ENCODE measurements at places on chromosomes 4 and X.
A peak's percentile ranks its signal among the peaks of the same experiment; 100 is the strongest.

DNA sequence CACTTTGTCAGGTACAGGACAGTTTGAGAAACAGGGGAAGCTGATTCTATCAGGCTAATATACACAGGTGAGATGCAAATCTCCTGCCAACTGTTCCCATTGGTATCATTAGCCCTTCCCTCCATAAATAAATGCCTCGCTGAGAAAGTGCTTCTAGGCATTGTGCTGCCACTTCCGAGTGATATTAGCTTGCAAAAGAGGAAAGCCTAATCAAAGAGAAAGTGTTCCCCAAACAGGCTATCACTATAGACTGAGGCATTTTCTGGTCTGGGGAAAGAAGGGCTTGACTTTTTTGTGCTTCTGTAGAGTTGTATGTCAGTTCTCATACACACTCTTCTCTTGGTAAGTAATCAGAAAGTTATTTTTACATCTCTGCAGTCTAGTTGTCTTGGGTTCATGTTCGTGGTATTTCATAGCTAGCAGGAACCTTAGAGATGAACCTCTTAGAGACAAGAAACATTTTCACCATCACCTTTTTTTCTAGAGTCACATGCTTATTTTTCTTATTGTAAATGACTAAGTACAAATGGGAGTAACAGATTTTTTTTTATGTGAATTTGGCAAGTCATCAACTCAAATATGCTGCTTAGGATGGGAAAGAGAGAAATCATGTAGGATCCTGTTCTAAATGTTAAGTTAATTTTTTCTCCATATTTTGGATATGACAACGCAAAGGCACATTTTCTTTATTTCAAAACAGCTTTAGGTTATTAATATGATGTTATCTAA is 1009.8 kb downstream of the ADGRL3 start:
- no peak for DNase-seq

- DNase-seq = no peak
These were observed 54.6 kb upstream of the LDB2 start for GRCh38 chr4:16952896-16953630.

DNA sequence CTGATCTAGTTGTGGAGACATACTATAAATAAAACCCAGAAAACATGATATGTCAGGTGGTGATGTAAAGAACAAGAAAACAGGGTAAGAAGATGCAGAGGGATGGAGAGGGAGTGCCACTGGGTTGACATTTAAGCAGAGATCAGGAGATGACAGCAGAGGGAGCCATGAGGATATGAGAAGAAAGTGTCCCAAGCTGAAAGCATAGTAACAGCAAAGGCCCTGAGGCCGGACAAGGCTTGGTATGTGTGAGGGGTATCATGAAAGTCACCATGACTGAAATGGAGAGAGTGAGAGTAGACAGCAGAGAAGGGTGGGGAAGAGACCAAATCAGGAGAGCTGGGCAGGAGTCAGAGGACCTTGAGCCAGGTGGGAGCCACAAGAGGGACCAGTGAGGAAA is 3.4 kb downstream of the GPKOW start:
- no peak for DNase-seq

- no peak for DNase-seq
These were observed 817.3 kb downstream of the TRIML1 start for GRCh38 chr4:188956566-188956965.

DNA sequence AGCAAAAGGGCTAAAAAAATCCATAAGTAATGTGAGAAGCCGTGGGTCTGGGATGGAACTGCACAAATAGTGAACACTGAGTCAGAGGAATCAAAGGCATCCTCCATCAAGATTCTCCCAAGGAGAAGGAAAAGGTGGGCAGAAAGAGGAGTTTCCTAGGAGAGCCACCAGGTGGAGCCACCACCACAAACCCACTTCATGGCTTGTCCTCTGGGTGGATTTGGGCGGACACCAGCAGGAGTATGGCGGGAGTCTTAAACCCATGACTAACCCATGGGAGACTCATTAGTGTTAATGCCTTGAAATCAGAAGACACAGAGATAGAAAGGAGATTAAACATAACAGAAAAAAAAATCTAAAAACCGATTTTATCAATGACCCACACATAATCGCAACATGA is 147.7 kb downstream of the SH3KBP1 start:
- DNase-seq = peak; percentile 52

GRCh38 chr4:19030048-19030447 is 1008.5 kb upstream of the LCORL start:
- DNase-seq = no peak

DNA sequence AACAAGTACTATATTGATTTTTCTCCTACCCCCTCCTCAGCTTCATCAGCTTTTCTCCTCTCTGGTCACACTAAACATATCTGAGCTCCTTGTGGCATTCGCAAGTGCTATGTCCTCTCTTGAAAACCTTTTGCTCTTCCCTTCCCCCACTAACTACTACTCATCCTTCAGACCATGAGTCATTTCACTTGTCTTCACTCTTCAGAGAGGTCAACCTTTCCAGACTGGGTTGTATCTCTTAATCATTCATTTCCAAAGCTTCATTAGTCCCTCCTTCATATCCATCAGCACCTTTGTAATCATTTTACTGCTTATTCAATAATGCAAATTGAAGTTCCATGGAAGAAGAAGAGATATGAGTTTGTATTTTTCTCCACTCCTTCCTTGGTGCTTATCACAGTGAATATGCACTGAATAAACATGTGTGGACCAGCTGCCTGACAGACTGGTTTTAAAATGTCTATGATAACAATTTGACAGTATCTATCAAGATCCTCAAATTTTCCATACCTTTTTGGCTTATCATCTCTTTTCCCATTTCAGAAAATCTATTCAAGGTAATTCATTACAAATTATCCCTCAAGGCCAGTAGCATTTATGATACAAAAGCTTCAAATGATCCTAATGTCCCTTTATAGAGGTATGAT is 28.4 kb downstream of the DDX60L start:
- DNase-seq = no peak

GRCh38 chr4:181613200-181613599 is 630.0 kb upstream of the TENM3 start:
- DNase-seq = no peak

DNA sequence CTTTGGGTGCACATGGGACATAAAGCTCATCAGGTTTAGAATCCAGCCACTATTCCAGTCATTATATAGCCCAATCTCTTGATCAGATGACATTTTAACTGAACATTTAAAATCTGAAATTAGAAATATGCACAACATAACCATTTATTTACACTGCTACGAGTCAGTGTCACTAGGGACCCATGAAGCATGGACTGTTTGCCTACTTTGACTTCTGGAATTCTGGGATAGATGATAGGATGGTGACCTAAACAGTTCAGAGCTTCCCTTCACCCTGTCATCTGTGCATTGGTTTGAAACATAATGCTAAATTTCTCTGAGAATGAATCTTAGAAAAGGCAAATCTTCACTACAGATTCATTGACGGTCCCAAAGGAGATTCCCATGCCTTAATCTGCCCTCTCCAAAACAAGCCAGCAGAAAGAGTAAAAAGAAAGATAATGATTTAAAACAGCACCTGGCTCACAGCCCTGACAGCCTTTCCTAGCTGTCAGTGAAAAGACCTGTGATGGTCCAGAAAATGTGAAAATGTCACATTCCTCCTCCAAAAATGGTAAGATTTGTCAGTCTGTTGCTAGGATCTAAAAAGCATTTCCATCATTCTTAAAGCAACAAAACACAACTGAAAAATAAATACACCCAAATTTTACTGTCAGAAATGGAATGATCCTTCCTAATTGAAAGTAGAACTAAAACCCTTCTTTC is 18.9 kb upstream of the HERC3 start:
- DNase-seq = no peak

DNA sequence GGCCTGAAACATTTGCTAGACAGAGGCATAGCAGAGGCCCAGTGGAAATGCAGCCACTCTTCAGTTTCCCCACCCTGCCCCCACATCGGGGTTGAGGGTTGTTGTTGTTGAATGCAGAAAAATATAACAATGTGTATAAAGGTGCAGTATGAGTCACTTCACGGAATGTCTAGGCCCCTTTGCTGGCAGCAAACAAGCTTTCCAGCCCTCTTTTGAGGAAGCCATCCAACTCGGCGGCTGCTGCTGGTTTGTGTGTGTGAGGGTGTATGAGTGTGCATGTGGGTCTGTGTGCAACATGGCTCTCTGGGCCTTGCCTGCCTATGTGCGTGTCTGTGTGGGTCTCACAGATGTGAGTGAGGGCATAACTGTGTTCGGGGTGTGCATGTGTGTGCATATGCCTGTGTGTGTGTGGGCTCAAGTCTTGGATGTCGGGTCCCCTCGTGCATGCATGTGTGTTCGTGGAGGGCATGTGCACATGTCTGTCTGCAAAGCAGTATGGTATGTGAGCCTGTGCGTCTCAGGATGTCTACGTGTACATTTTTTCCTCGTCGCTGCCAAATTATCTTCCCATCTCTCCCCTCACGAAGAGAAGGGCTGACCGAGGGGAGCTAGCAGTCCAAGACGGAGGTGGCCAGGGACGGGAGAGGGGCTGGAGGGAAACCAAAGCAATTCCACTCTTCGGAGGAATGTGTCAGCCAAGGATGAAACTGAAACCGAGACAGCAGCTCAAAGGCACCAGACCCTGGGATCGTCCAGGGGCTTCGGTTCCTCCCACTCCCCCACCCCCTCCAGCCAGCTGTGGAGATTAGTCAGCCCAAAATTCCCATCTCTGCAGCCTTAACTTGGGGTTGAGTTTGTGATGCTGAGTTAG is 8.4 kb upstream of the ELF4 start:
- DNase-seq = no peak

DNA sequence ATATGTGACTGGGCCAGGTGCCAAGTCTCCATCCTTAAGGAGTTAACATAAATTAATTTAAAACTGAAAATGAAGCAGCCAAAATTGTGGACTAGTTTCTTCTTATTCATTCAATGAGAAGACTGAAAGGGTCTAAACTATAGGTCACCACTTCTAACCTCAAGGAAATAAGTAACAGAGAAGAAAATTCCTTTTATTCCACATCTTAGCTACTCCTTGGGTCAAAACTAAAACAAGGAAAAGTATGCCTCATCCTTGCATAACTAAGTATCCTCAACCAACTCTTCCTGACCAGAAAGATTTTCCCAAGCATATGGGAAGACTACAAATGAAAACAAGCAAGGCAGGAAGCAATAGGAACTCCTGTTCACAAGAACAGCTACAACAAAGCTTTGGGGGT is 71.2 kb downstream of the ZNF827 start:
- no peak for DNase-seq

GRCh38 chrX:134688031-134688823 is 30.0 kb upstream of the PLAC1 start:
- DNase-seq = no peak

DNA sequence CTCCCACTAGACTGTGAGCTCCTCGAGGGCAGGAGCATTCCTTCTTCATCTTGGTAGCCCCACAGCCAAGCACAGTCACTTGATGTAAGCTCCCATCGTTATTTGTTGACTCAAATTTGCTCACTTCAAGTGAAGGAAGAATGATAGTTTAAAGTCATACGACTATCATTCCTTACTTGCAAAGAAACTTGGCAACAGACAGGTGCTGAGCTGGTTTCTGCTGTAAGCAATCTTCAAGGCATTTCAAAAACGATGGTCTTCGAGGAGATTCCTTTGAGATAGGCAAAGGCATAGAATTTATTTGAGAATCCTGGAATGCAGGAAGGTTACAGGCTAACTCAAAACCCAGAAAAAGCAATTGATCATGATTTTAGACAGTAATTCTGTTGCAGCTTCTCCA is 64.8 kb downstream of the QDPR start:
- DNase-seq = no peak

DNA sequence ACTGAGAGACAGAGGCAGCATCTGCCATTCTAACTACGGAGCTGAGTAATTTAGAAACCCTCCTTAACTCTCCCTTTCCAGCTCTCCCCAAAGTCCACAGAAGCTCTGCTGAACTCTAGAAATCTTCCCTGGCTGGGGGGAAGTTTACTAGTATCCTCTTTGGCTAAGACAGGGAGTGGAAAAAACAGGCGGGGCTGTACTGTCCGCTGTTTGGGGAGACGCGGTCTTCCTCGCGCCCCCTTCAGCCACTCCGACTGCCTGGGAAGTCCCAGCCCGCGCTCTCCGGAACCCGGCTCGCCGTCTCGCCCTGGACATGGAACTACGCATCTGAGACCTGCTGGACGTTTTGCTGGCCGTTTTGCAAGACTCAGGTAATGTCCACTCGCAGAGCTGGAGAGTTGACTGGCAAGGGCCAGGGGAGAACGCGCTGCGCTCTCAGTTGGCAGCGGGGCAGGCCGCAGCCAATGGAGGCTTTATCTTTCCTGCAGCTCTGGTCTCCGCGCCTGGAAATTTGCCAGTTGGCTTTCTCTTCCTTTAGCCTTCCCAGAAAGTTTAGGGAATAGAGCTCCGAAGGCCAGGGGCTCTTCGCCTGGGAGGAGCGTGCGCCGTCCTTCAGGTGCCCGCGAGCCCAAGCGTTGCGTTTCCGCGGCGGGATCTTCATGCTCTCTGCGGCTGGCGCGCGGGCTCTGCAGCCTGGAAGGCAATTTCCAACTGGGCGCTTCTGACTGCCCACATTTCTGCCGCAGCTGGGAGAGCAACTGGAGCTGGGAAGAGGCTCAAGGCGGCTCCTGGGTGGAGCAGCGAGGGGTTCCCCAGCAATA is 892 bp downstream of the IL1RAPL2 start:
- no peak for DNase-seq

DNA sequence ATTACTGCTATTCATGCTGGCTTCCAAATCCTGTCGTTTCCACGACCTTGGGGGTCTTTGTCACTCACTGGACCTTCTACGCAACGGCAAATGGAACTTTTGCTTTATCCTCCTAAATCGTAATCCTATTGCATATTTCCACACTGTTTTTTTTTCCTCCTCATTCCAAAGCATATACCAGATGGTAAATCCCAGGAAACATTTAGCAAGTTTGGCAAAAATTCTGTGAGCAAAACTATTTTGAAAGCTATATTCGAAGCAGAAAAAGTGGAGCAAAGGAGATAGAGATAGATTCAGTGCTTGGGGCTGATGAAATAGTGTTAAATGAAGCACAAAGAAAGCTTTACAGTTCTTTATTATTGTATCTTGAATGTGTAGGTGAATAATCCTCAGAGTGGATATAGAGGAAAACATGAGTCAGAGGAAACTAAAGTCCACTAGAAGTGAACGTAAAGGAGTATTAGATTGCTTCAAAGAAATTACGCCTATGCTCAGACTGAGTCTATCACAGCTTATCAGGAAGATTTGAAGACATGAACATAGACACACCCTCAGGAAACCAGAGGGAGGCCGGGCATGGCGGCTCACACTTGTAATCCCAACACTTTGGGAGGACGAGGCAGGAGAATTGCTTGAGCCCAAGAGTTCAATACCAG is 50.2 kb upstream of the FAM9A start:
- no peak for DNase-seq

- no peak for DNase-seq
These were observed 115.7 kb upstream of the GPC4 start for GRCh38 chrX:133530960-133531359.

DNA sequence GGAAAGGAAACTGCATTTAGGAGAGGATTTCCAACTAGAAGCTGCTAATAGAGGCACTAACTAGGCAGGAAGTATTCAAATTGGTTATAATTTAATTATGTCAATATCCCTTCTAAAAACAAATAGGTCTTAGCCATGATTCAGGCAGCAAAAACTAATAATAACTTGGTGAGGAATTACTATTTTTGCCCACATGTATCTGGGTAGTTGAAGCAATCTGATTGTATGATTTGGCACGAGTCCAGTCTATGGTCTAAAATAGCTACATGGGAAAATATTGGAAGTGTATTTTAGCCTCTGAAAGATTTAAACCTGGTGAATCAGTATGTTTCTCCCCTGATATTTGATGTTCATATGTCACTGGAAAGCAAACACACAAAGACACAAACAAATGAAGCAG is 62.2 kb downstream of the MFAP3L start:
- DNase-seq = no peak

- DNase-seq = no peak
These were observed 121.6 kb downstream of the RASL11B start for GRCh38 chr4:52983563-52984303.

All from DND-41 (cell line).